ENCODE measurements at places on chromosomes 5 and 9. TPM values are rescaled to one million over a fixed set of nuclear protein-coding genes. Genes with fewer than 3 reads are reported as not detected.

DNA sequence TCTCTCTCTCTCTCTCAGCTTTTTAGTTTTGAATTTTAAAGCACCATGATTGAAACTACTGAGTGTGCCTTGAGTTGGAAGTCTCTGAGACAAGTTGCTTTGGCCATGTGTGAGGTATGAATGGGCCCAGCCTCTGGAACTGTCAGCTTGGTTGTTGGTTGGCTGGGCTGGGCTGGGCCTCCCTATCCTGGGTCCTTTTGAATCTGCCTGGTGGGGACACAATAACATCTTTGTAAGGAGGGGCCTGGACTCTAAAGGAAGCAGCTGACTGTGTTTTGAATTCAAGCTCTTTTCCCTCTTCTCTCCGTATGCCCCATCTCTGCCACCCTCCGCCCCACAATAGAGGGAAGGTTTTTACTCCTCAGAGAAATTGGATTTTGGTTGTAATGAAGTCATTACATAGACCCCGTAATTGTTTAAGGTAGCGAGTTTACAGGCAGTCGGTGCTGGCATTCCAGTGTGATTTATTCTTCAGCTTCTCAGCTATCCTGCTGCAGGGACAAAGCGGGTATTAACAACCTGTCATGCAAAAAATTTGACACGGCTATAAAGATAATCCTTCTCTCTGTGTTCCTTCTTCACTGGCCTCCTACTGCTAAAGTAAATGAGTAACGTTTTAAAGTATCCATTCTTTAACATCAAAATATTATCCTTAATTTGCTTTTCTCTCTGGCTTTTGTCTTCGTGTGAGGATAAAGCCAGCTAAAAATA, 105.4 kb downstream of the DAPK1 start:
- no peak for DNase-seq

DNA sequence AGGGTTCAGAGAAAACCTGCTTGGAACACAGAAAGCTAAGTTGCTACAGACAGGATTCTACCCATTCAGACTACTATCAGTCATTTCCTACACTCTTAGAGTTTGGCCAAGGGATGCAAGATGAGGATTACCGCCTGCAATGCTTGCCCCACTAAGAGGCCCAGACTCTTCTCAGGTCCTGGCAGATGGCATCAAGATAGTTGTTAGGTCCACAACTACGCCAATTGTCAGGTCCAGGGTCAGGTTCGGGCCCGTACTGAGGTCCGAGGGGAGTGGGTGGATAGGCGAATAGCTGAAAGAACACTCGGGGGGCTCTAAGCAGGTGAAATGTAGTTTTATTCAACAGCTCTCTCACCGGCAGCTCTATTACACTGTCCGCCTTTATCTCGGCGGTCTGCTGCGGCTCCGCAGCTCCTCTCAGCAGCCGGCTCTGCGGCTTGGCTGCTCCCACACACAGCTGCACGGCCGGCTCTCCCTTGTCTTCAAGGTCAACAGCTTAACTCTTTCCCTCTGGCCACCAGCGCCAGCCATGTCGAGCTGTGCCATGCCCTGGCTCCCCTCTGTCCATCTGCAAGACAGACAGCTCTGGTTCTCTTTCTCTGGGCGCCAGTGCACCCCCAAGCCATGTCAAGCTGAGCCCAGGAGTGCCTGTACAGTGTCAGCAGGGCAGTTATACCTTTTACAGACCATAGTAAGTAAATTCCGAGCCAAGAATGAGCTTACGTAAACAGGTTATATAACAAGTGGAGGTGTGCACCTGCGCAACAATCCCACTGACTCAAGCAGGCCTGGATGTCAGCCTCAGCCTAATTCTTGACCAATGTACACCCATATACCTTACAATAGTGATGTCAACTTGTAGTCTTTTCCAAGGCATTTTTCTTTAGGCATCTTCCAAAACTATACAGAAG, 24.0 kb downstream of the ENC1 start:
- no peak for DNase-seq

- DNase-seq = no peak
These were observed 138.4 kb upstream of the ALDH1B1 start for GRCh38 chr9:38254151-38254550.

DNA sequence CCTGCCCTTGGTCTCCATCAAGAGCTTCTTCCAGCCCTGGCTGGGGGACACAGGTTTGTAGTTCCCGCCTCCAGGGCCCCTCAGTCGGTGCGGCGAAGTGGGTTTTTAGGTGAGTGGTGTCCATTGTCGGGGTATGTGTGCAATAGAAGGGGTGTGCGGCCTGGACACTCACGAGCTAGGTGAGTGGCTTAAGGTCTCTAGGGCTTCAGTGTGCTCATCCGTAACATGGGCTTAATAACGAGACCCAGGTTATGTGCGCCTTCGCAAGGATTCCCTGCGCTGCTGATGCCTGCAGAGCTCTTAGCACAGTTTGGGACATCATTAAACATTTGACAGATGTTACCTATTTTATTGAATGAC, 656 bp downstream of the CEP78 start:
- DNase-seq = peak; percentile 46

GRCh38 chr5:145938776-145939539, 2.6 kb downstream of the SH3RF2 start:
- no peak for DNase-seq

DNA sequence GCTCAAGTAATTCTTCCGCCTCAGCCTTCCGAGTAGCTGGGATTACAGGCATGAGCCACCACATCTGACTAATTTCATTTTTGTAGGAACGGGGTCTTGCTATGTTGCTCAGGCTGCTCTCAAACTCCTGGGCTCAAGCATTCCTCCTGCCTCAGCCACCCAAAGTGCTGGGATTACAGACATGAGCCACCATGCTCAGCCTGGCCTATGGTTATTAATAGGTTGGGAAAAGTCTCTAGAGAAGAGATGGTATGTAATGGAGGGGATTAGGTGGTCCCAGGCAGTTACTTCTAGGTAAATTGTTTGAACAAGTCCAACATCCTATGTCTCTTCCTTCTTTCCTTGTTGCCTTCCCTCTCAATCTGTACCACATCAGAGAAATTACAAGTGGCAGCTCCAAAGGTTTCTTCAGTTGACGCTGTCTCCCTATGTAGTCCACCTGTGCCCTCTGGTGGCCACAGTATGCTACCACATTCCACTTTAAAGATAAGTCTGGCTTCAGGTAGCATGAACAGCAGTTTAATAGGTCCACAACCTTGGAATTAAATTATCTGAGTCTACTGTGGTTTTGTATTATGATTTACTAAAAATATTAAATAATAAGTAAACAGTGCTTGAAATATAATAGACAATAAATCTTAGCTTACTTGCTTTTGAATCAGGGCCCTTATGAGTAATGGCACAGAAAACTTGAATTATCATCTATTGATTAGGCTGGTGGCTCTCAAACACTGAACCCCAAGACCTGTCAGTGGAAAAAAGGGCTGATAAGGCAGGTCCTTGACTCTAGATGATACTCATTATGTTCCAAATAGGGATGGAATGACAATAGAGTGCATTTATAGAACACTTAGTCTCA, 9.7 kb downstream of the TIGD6 start:
- DNase-seq = peak; percentile 95

DNA sequence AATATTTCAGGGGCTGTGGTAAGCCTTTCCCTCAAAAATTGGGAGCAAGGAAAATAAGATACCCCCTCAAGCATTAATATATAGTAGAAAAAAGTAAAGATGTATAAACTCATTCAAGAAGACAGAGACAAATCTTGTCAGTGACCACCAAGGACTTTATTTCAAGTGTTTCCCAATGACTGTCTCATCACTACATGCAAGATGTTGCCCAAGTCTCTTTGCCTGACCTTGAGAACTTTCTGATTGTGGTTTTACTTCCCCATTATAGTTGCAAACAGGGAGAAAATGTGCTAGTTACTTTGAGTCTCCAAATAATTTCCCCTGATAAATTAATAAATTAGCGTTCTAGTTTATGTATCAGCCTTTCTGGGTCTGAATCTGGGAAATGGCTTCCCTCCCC, 4.0 kb upstream of the SLC46A2 start:
- no peak for DNase-seq

DNA sequence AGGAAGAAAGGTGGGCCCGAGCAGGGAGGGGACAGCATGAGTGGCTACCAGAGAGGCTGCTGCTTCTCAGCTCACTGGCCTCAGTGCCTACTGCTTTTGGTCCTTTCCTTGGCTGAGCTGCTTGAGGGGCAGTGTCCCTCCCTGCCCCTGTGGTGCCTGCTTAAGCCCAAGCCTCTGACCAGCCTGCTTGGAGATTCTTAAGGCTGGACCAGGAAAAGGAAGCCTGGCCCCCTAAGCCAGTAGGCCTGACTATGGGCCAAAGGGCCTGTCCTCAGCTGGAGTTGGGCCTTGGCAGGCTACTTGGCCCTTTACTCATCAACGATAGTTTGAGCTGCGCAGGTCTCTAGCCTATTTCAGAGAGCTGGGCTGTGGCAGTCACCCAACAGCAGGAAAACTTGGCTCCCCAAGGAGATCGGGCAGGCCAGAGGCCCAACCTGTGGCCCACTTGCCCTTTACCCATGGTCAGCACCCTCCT, 24.9 kb downstream of the TCF7 start:
- no peak for DNase-seq

GRCh38 chr9:589723-590122, 251.8 kb upstream of the DMRT1 start:
- DNase-seq = peak; percentile 59

- DNase-seq = no peak
These were observed 151.8 kb upstream of the RAD23B start for GRCh38 chr9:107131108-107131799.

DNA sequence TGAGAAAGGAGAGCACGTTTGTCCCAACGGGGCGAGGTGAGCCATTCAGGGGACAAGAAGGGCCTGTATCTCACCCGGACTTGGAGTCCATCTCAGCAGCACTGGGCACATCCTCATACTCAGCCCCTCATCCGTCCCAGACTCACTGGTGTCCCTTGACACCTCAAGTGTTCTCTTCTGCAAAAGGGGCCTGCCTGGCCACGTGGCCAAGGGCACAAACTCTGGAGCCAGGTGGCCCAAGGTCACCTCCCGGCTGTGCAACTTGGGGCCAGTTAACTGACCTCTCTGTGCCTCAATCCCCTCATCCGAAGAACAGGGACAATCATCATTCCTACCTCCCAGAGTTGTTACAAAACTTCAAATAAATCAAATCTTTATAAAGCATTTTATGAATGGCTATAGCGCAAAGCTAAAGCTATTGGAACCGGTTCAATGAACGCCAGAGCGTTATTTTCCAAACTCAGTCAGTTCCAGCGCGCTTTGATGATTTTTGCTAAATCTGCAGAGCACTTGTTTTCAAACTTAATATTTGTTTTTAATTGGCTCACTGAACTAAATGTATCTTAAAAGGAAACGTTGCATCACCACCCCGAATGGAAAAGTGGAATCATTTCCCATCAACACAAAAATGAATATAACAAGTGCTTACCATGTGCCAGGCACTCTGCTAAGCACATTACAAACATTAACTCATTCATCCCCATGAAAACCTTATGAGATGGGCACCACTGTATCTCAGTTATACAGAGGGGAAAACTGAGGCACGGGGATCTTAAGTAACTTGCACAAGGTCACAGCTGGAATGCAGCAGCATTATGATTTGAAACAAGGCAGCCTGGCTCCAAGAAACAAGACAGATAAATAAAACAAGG, 49.3 kb downstream of the DUSP1 start:
- DNase-seq = no peak

- no peak for DNase-seq
These were observed 978 bp upstream of the UBE2B start for GRCh38 chr5:134370311-134370870.

- no peak for DNase-seq
These were observed 71.8 kb upstream of the NIPAL4 start for GRCh38 chr5:157388111-157388710.

DNA sequence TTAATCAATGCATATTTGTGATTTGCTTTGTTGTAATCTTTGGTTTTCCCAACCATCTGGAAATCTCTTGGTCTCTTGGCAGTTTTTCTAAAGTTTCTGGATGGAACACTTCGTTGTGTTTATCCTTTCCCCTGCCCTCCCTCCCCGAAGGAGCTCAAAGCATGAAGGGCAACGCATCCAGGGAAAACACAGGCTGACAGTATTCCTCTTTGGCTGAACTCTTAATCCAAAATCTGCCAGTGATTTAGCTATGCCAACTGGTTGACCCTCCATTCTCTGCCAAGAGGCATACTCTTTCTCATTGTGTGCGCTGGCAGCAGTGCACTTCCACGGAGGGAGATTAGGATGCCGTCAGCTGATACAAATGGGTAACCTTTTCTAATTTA, 20.5 kb downstream of the ZBTB34 start:
- DNase-seq = peak; percentile 78

- no peak for DNase-seq
These were observed 18.1 kb downstream of the MED27 start for GRCh38 chr9:132061526-132061925.

- no peak for DNase-seq
These were observed 12.1 kb downstream of the LRSAM1 start for GRCh38 chr9:127463382-127463781.

DNA sequence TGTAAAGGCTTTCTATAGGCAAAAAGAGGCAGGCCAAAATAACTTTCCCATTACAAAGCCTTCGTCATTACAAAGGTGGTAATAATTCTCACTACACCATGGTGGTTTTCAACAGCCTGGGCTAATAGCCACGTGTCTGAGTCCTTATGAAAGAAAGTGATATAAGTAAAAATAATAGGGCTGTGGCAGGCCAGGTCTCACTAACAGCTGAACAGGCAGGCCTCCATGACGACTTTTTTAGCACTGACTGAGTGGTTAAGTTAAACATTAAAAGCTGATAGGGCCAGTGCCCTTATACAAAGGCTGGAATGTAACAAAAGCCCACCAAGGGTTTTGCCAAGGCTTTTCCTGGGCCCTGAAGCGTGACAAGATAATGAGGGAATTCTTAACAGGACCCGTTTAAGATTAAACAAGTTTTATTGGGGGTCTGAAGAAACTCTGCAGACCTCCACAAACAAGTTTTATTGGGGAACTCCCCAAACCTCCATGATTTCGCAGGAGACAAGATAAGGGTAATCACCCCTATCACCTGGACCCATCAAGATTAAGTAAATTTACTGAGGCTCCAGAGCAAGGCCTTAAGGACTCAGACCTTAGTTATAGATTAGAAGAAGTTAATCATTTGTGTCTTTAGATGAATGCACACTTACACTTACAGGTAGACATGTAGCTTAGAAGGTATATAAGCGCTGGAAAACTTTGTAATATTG, 412.9 kb downstream of the CHSY3 start:
- DNase-seq = no peak

The MAMDC4 gene
- total RNA-seq = 1.9 TPM

The SUSD1 gene
- 5.2 TPM for total RNA-seq

The UNC13B gene
- 10.3 TPM for total RNA-seq

The GABRB2 gene
- total RNA-seq = not detected

The FGF10 gene
- total RNA-seq = not detected

The SMC5 gene
- 34.9 TPM for total RNA-seq

The SPINK1 gene
- total RNA-seq = not detected

The OTULINL gene
- 0.25 TPM for total RNA-seq

The CDC26 gene
- total RNA-seq = 46.5 TPM

The FRMD3 gene
- total RNA-seq = not detected

Data from G401 (cell line).